ENCODE measurements at places on chromosomes 6 and 20.

GRCh38 chr6:163370464-163371117, 43.9 kb upstream of the QKI start:
- no peak for DNase-seq

- peak; percentile 72 for DNase-seq
Observed at GRCh38 chr6:156862711-156863110, 85.5 kb downstream of the ARID1B start.

DNA sequence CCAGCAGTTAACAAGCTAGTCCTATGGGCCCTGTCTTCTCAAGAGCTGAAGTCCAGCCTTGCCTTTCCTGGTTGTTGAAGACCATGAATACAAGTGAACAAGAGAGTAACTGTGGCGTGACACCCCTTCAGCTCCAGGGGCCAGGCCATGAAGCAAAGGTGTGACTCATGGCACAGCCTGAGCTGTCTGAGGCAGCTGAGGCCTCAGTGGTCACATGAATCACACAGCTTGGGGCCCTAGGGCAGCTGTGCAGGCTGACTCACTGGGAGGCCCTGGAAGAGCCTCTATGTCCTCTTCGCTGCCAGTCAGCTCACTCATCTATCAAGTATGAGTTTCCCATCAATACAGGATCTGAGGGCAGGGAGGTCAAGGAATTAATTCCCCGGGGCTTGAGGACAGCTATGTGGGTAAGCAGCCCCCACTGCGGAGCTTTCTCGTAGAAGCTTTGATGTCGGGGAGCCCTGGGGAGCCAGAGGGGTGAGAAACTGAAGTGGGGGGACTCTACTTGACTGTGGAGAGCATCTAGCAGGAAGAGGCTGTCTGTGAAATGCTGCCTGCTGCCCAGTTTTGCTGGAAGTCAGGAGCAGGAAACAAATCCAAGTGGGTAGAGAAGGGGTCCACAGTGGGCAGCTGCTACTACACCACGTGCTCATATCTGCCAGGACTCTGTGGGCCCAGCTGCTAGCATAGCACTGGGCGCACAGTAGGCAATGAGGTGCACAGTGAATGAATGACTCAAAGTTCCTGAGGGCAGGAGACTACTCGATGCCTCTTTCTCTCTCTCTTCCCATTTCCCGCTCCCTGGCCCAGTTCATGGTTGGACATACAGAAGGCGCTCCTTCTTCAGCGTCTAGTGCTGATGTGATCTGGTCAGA, 13.7 kb upstream of the FAM83C start:
- peak; percentile 94 for DNase-seq

DNA sequence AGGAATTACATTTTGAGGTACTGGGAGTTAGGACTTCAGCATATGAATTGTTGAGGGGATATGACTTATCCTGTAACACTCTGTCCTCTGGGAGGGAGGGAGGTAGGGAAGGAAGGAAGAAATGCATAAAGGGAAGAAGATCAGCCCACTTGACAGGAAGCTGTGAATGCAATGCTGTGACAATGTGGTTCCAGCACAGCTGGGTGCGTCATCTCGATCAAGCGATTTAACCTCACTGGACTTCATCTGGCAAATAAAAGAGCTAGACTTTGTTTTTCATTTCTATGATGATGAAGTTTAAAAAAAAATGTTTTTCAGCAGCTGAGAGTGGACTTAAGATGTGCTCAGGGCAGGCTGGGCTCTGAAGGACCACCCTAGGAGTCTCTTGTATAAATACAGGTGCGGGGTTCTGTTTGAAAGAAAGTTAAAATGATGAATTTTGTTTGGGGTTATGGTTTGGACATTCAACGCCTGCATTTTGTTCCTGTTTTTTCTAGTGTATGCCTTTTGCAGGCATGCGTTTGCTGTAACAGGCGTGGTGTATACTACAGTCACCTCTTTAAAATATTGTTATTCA, 178.1 kb downstream of the RIMS1 start:
- no peak for DNase-seq

- DNase-seq, result no peak
Observed at GRCh38 chr20:47362361-47363219, 6.1 kb upstream of the ZMYND8 start.

GRCh38 chr6:148242180-148242579, 100.5 kb upstream of the SASH1 start:
- DNase-seq, result no peak

- DNase-seq, result no peak
Observed at GRCh38 chr20:37225146-37225545, 36.5 kb downstream of the GHRH start.
